ENCODE measurements at places on chromosomes 1 and 21.

DNA sequence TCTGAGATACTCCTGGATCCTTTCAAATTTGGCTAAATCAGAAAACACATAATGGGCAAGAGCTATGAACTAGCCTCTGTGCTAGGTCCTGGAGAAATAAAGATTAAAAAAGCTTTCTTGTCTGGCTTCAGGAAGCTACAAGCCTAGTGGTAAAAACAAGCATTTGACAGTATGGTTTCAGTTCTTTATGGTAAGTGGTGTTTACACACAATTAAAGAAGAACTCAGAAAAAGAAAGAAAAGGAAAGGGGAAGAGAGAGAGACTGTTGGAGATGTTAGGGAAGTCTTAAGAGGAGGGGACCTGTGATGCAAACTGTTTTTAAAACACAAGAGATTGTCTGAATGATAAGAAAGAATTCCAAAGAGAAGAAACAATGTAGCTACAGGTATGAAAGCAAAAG, 1.8 kb downstream of the OR10J1 start:
- no peak for DNase-seq

DNA sequence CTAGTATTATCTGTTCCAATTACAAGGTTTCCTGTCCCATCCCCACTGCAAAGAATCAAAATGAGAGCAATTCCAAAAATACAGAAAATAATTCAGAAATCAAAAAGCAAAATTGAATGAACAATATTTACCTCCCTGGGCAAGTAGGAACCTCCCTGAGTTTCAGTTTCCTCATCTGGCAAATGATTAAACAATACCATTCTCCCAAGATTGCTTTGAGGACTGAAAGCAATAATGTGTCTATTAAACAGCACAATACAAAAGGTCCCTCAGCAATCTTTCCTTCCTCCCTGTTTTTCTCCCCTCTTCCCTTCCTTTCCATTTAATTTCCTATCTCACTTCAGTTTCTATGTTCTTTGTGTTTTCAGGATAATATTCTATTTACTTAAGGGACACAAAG, 171.0 kb downstream of the ZC3H11B start:
- DNase-seq = no peak

DNA sequence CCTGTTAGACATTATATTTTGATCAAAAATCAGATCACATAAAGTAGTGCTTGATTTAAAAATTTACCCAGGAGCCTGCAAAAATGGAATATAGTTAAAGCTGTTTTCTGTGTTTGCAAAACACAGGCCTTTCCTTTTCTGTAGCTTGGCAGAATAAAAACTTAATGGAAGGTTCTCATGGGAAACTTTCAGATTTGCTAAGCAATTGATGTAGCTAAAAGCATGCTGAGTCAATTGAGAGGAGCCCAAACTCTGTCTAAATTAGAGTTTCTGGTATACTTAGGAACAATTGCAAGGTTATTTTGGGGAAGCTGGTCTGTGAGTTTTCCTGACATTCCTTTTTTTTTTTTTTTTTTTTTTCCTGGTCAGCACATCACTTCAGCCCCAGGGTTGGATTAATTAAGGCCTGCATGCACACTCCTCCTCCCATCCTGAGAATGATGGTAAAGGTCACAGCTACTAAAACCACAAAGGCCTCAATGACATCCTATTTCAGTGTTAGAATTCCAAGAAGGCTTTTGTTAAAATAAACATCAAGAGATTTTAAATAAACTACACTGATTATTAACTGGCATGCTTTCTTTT, 608.7 kb downstream of the PLPP3 start:
- no peak for DNase-seq

- peak; percentile 69 for DNase-seq
Measured at GRCh38 chr1:190478149-190479049, 735 bp upstream of the BRINP3 start.

- DNase-seq = no peak
Measured at GRCh38 chr1:158537609-158538008, 16.6 kb downstream of the OR6Y1 start.

- DNase-seq = peak; percentile 87
Measured at GRCh38 chr1:30856260-30856790, 52.2 kb downstream of the SDC3 start.

- peak; percentile 75 for DNase-seq
Measured at GRCh38 chr1:233389893-233390292, 62.4 kb downstream of the MAP3K21 start.

GRCh38 chr1:99979091-99979490, 9.3 kb downstream of the SLC35A3 start:
- DNase-seq = no peak

DNA sequence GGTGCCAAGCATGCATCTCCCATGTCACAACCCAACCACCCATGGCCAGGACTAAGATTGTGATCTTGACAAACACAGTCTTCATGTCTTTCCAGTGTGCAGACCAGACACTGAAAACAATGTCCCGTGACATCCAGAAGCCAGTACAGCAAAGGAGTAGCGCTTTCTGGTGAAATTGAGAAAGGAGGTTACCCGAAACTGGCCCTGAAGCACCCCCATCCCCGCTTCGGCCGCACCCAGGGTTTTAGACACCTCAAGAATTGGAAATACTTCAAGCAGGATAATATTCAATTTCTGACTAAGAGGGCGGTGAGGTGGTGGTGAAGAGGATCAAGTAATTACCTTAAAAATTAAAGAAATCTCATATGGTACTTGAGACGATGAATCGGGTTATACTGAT, 10.6 kb upstream of the S100A8 start:
- no peak for DNase-seq

DNA sequence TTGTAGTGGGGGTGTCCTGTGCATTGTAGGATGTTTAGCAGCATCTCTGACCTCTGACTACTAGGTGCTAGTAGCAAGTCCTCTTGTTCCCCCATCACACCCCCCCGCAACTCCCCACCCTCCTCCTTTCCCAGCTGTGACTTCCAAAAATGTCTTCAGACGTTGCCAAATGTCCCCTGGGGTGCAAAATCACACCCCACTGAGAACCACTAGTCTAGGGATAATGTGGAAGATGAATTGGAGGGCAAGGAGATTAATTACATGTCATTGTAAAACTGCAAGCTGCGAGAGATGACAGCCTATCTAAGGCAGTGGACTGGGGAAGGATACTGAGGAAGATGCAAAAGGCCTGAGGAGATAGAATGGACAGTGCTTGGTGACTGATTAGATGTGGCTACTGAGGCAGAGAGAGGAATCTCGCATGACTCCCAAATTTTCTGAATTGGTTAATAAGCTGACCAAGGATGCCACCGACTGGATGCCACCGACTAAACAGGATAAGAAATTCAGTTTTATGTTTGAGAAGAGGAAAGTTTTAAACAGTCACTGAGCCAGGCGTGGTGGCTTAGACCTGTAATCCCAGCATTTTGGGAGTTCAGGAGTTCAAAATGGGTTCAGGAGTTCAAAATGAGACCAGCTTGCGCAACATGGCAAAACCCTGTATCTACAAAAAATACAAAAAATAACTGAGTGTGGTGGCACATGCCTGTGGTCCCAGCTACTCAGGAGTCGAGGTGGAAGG, 3.1 kb upstream of the JAK1 start:
- DNase-seq = no peak

DNA sequence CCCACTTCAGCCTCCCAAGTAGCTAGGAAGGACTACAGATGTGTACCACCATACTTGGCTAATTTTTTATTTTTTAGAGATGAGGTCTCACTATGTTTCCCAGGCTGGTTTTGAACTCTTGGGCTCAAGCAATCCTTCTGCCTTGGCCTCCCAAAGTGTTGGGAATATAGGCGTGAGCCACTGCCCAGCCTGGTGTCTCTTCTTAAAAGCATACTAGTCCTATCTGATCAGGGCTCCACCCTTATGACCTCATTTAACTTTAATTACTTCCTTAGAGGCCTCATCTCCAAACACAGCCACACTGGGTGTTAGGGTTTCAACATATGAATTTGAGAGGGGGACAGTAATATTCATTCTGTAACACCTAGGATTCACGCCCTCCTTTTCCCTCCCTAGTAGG, 130.9 kb downstream of the GLIS1 start:
- DNase-seq = no peak

- DNase-seq = no peak
Measured at GRCh38 chr1:114671011-114671938, 1.4 kb upstream of the DENND2C start.

DNA sequence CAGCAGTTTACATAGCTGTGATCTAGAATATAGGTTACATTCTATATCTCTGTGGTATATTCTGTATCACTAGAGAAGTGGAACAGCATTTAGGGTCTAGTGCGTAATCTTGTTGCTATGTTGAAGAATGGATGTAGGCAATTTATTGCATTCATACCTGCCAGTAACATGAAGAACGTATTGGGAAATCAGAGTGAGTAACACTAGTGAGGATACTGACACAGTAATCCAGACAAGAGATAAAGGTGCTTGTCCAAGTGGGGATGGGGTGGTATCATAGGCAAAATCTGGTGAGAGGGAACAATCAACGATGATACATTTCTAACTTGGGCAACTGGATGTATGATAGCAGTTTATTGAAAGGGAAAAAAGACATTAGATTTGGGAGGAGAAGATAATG, 9.8 kb downstream of the PPP2R5A start:
- DNase-seq = no peak

GRCh38 chr1:59193443-59194093, 103.3 kb upstream of the FGGY start:
- DNase-seq = no peak

- no peak for DNase-seq
Measured at GRCh38 chr21:45588086-45588825, 46.0 kb upstream of the SLC19A1 start.

GRCh38 chr1:154751690-154752089, 118.4 kb downstream of the KCNN3 start:
- peak; percentile 27 for DNase-seq

DNA sequence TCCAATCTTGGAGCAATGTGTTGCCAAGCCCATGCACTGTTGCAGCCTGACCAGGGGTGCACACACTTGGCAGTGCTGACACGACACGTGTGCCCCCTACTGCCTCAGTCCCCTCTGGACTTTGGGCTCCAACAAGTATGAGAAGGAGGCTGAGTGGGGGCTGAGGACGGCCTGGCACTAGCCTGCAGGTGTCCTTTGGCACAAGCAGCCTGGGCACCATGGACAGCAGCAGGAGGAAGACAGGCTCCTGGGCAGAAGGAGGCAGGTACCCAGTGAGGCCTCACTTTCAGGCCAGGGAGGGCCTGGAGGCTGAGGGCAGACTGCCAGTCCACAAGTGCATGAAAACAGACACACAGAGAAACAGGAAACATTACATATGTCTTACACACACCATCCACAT, 1702.9 kb upstream of the B3GALT2 start:
- no peak for DNase-seq

DNA sequence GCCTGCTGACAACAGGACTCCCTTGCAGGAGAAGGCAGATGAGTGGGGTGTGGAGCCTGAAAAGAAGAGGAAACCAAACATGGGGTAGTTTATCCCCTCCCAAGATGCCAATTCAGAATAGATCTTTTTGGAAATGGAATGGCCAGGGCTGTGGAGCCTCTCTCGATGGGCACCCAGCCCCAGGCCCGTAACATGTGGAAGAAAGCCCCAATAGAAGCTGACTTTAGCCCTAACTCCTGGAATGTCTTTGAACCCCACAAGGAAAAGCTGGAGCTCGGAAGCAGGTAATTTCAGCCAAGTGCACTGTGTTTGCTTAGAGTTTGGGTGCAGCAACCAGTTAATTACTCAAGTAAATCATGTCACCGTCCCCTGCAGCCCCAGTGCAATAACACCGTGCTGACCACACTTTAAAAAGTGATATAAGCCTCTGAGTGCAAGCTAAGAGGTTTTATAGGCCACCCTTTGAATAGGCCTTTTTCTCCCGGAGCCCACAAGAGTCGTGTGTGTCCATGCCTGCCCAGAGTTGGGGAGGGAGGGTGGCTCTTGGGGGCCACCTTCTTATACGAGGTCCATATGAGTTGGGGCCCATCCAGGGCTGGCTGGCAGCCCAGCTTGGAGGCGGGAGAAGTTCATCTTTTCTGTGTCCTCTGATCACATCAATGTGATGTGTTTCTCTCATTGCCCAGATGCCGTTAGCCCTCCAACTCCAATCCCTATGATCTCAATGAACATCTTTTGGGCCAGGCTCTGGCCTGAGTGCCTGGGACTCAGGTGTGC, 153.2 kb downstream of the TRABD2B start:
- DNase-seq = no peak

DNA sequence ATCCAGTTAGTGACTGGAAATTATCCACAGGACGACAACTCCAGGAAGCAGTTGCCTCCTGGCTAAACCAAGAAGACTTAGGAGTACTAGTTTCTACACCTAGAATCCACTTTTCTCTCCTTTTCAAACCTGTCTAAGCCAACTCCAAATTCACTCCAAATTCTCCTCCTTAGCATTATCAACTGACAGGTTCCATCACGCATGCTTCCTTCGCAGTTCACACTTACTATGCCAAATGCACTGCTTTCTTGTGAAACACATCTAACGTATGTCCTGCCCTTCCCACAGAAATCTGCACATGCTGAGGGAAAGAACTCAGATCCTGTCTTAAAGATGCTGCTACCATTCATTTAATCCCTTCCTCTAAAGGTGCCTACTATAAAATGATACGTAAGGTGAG, 225.9 kb downstream of the RERE start:
- DNase-seq = no peak

DNA sequence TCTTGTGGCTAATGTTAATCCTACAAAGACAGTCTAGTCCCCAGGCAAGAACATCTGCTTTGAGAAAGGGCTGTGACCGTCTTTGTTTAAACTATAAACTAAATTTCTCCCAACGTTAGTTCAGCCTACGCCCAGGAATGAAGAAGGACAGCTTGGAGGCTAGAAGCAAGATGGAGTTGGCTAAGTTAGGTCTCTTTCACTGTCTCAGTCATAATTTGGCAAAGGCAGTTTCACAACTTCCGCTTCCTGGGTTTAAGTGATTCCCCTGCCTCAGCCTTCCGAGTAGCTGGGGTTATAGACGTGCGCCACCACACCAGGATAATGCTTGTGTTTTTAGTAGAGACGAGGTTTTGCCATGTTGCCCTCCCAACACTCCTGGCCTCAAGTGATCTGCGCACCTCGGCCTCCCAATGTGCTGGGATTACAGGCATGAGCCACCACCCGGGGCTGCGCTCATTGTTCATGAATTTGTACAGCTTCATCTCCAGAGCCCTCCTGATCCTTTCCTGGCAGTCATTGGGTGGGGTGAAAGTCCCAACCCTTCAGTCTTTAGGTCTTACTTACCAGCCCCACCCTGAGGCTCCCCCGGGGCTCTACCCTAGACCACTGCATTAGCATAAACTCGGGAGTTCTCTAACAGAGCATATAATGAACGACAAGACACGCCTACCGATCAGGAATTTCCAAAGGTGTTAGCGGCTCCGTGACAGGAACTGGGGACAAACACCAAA, 4.9 kb upstream of the MASP2 start:
- DNase-seq = no peak

Measured in NCI-H2171 (cell line).